ENCODE measurements at places on chromosomes 1 and 21.

DNA sequence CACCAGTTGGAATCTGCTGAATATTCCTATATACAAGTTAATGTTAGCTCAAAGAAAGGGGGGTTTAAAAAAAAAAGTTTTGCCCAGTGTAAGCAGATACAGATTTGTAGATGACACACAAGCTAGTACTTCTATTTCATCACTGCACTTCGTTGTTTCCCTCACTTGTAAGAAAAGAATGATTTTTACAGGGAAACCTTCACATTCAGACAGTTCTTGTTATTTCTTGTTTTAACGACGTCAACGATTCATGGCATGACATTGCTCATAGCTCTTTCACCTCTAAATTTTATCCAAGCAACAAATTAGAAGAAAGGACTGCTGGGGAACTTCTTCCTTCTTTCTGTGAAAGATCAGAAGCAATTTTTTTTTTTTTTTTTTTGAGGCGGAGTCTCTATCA, 25.7 kb upstream of the C1orf105 start:
- DNase-seq, result no peak

GRCh38 chr1:115113766-115114165, 24.5 kb upstream of the TSPAN2 start:
- DNase-seq, result no peak

DNA sequence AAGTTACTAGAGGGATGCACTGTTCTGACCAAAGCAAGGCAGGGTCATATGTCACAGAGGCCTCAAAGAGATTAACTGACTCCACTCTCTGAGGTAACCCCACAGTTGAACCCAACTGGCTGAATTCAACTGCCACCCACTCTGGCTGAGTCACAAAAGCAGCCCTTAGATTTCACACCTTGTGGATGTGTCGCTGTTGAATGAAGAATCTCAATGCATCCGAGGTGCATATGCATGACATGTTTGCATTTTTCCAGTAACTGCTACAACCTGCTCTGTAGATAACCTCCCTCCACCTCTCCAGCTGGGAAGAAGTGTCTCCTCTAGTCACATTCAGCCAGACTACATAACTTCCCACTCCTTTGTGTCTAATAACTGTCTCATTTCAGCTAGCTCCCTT, 27.9 kb upstream of the KIF21B start:
- DNase-seq, result no peak

GRCh38 chr1:20873311-20873710, 86.2 kb upstream of the HP1BP3 start:
- no peak for DNase-seq

DNA sequence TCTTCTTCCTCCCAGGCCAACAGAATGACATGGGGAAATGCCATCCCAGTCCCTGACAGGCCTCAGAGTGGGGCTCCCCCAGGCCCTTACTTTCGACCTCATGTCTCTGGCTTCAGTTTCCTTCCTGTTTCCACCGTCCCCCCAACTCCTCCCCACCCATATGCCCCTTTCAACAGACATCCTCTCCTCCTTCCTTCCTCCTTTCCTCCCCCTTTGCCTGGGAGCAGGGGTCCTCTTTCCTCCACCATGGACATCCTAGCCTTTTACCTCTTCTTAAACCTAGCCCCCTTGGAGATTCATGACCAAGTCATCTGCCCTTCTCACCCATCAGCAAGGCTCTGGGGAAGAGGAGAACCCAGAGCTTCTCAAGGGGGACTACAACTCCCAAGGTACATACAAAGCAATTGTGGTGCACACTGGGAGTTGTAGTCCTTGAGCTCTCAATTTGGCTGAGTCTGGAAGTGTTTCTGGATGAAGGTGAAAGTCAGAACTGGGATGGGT, 4.0 kb downstream of the ZBTB7B start:
- DNase-seq, result no peak

DNA sequence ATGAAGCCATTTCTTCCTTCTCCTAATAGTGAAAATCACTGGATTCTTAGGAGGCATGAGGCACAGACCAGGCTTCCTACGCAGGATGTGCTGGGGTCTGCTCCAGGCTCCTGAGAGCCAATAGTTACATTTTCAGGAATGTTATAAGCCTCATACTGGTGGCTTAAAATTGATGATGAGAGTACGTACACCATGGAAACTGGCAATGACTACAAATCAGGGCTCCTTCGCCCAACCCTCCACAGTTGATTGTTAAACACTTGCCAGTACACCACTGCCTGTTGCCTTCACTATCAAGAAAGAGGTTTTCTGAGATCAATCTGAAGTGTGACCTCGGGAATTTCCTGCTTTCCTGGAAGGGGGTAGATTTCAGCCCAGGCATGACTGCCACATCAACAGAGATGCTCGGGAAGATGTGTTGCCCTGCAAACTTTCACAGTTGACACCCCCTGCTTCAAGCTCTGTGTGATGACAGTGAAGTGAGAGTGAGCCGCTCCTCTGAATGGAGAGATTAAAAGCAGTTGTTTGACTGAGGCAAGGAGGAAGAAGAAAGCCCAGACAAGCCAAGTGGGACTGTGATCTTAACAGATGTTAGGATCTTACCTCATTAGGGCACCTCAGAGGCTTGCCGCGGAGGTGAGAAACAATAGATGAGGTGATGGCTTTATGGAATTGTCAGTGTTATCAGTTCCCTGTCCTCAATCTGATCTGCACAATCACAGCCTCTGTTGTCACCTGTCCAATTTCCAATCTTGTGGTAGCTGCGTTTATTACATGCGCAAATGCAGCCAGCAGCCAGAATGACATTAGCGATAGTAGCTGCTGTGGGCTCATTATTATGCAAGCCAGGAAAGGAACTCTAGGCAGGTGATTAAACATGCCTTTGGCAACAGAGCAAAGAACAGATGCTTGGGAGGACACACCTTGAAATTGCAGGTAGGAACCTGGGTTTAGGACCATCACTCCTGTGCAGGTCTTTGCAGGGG, 277.3 kb downstream of the KAZN start:
- no peak for DNase-seq

GRCh38 chr1:81449786-81450185, 350.9 kb upstream of the ADGRL2 start:
- DNase-seq, result no peak

GRCh38 chr1:228867951-228868730, 132.9 kb downstream of the RHOU start:
- DNase-seq, result no peak

DNA sequence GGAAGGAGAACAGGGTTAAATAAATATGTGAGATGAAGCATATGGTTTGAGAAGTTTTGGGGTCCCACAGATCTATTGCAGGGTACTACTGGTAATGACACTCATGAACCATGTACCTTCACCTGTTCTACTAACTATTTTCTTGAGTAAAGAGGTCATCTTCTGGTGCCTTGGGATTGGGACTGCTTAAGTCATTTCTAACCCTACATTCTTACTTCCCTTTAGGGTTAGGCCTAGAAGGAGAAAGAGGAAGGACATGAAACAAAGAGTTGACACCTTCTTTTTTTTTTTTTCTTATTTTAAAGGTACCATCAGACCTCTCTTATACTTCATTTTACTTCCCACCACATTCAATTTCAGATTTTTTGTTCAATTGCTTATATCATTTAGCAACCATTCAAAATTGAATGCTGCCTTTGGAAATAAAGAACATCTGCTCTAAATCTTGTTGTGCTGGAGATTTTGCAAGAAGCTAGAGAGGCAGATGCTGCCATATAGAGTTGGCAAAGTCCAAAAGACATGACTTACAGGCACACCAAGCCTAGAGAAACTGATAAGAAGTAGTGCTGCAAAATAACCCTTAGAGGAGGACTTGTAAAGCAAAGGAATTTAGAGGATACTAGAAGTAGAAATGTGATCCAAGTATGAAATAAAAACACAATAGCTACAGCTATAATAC, 374.4 kb upstream of the ST6GALNAC5 start:
- DNase-seq, result no peak

GRCh38 chr1:43317817-43318471, 17.2 kb downstream of the TIE1 start:
- no peak for DNase-seq

- no peak for DNase-seq
Observed at GRCh38 chr21:38561205-38561604, 62.9 kb upstream of the ERG start.

GRCh38 chr1:217134857-217135568, 411.8 kb upstream of the ESRRG start:
- no peak for DNase-seq

DNA sequence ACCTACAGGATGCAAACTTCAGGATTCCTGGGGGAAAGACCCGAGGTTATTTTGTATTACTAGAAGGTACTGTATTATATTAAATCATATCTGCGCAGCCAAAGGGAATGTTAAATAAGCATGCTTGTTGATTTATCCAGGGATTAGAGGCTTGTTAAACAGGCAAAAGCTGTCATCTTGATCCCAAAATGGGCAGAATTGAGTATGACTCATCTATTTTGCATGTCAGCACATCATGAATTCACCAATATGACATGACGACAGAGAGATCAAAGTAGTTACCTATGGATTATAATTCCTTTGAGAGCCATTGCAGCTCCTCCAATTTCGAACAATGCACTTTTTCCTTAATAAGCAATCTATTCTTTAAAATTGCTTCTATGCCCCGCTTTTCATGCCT, 66.1 kb downstream of the TBX15 start:
- DNase-seq, result no peak

DNA sequence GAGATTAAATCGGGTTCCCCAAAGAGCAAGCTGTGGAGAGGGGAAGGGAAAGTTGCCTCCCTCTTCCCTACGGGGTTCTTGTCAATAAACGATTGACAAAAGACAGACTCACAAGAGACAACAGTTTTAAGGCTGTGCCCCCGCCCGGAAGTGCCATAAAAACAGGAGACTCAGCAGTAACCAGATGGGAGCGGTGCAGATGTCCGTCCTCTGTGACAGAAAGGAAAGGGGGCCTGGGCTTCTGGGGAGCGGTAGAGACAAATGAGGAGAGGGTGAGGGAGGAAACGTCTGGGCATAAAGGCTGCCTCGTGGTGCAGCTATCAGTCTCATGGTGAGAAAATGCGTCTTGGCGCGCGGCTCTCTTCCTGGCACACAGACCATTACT, 5.9 kb downstream of the TP73 start:
- no peak for DNase-seq

- no peak for DNase-seq
Observed at GRCh38 chr1:203086992-203087763, 1.4 kb upstream of the MYOG start.

DNA sequence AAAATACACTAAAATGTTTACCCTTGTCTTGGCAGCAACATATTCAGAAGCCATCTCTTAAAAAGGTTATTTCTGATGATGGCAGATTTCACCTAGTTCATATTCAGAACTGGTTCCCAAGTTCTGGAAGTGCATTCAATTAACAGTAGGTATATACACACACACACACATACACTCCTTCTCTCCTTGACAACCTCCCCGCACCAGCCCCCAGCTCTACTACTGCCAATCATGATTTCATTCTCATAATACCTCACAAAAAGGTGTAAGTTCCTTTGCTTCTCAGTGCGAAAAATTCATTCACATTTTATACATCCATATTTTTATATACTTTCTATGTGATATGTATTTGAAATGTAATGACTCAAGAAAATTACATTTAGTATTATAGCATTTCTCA, 228.1 kb upstream of the ST6GALNAC5 start:
- DNase-seq, result no peak

DNA sequence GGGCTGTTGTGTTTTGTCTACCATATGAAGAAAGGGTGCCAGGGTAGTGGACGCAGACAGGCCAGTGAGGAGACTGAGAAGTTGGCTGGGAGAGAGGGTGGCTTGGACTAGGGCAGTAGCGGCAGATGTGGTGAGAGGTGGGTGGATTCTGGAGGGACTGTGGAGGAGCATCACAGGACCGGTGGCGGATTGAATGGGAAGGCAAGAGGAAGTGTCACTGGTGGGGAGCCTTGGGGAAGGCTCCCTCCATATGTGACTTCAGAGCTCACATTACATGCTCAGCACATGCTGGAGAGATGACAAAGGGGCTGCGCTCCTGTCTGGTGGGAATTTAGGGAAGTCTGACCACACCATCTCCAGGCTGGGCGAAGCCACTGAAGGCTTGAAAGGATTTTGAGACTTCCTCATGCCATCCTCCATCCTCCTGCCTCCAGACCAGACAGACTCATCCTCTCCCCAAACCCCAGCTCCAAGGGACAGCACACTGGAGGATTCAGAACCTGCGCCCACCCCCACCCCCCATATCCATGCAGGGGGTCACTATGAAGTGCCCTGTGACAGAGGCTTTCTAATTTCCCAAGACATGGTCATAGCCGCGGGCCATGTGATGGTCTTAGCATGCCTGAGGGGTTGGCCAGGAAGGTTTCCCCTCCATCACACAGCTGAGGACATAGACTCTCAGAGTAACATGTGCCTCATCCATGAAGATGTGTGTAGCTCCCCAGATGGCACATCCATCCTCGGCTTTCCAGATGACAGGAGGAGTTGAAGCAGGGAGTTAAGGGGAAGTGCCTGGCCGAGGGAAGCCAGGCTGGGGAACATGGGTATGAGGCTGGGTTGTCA, 138.8 kb upstream of the WNT4 start:
- DNase-seq, result peak; percentile 47

- DNase-seq, result peak; percentile 3
Observed at GRCh38 chr21:38927776-38928175, 122.0 kb downstream of the ETS2 start.

- peak; percentile 25 for DNase-seq
Observed at GRCh38 chr1:109634292-109634691, 14.7 kb downstream of the AMPD2 start.

GRCh38 chr21:17359781-17360180, 153.1 kb upstream of the CXADR start:
- no peak for DNase-seq

GRCh38 chr1:110106013-110106941, 6.0 kb upstream of the UBL4B start:
- peak; percentile 80 for DNase-seq

DNA sequence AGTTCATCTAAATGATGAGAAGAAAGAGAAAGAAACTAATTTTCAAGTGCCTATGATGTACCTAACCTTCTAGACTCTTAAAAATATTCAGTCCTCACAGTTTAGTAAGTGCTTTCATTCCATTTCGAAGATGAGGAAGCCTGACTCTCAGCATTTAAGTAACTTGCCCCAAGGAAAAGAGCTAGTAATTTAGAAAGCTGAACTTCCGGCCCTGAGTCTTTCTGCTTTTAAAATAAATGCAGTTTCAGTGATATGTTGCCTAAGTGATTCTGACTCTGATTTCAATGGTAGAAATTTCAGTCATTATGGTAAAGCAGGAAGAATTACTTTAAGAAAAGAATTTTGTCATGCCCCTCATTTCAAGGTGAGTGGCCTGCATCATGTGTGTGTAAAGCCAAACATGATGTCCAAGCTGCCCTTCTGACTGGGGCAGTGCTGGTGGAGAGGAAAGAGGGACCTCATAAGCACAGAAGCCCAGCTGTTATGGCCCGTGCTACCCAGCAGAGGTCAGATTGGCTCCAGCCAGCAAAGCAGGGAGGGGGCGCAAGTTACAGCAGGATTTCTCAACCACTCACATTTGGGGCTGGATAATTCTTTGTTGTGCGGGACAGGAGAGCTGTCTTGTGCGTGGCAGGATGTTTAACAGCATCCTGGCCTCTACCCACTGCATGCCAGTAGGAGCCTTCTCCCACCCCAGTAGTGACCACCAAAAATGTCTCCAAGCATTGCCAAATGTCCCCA, 10.7 kb downstream of the ATP1A4 start:
- no peak for DNase-seq

GRCh38 chr1:108199201-108199691, 897 bp downstream of the SLC25A24 start:
- DNase-seq, result no peak

- no peak for DNase-seq
Observed at GRCh38 chr21:25625036-25625435, 14.0 kb upstream of the JAM2 start.

Measured in tibial artery (tissue), 4 donors.